ENCODE measurements at places on chromosomes 4 and X.

DNA sequence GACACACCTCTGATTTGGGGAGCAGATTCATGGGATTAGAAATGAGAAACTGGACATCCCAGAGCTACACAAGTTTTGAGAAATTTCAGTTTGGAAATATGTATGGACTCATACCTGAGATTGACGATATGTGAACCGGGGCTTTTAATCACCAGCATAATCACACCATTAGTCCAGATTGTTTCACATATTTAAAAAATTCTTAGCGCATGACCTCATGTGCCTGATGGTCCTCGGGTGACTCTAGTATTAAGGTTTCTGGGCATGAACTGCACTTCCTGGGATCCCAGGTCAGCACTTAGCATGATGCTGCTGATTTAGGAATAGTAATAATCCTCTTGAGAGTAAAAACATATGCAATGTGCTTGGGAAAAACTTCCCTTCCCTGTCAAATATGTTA is 91.9 kb upstream of the BCOR start:
- DNase-seq, result no peak

GRCh38 chr4:89897867-89898266 is 3.2 kb downstream of the MMRN1 start:
- DNase-seq, result no peak

- no peak for DNase-seq
Measured at GRCh38 chr4:168878623-168879022, 131.4 kb downstream of the CBR4 start.

DNA sequence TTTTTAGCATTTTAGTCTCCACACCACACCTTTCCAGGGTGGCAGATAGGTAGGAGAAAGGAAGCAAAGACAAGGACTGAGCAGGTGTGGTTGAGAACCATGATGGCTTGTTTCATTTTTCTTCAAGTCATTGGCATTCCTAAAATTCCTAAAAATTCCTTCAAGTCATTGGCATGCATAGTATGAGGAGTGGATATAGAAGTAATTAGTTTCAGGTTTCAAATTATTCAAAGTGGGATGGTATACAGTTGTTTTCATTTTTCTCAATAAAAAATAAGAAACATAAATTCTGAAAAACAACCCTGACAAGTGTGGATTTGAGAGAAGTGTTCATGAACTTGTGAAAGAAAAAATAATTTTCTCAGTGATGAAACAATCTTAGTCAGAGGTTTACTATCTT is 22.3 kb upstream of the HERC3 start:
- DNase-seq, result no peak

GRCh38 chrX:136529795-136530194 is 2.2 kb upstream of the VGLL1 start:
- no peak for DNase-seq

- no peak for DNase-seq
Measured at GRCh38 chr4:128591482-128591881, 218.0 kb upstream of the JADE1 start.
